Urothelium cell line (cell line): ENCODE measurements at places on chromosomes 2 and 18.

- DNase-seq = no peak
Measured at GRCh38 chr18:27954226-27954625, 222.7 kb downstream of the CDH2 start.

DNA sequence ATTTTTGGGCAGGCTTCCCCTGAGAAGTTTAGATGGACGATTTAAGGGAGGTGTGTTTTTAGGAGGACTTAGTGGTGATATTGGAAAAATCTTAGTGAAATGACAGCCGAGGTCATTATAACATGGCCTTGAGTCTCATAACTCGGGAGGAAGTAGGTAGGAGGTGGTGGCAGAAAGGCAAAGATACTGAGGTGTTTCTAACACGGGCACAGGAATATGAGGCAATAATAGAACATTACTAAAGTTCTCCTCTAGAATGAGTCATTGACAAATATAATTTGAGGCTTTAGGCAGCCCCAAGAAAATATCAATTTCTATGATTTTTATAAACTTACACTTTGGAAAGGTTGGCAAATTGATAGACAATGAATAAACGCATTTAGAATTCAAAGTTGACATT lies 146.1 kb upstream of the ZEB2 start:
- DNase-seq = no peak

DNA sequence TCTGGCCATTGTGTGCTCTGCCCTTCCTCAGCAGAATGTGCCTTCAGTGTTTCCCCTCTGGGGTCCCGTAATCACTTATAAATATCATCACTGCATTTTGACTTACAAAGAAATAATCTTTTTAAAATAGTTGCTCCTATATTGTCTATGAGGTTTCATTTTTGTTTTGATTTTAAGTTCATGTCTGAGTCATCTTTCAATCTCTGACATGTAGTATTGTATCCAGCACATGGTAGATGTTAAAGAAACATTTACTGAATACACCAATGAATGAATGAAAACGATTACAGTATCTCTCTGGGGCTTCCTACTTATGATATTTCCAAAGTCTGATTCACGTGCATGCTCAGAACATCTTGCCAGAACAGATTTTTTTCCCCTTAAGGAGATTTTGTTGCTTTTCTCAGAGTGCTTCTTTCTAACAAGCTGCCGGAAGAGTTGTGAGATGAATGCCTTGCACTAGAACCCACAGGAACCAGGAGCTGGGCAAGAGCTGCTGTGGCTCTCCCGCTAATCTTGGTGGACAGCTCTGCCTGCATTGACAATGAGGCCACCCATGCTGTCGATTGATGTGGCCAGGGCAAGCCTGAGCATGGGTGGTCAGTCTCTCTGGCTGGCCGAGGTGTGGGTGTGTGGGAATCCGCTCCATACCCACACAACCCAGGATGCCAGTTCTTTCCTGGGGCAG lies 199.4 kb downstream of the CYRIA start:
- DNase-seq = no peak

DNA sequence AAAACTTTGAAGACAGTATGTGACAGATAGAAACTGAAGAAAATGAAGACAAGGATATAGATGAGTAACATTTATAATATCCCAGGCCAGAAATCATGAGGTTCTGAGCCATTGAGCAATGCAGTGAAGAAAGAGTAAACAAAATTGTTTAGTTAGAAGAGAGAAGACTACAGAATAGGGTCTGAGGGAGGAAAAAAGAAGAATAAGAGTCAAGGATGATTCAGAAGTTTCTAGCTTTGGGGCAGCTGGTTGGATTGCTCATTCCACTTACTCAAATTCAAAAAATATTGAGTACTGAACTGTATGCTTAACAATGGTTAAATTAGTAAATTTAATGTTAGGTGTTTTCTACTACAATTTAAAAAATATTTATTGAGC lies 155.0 kb upstream of the OTX1 start:
- no peak for DNase-seq

DNA sequence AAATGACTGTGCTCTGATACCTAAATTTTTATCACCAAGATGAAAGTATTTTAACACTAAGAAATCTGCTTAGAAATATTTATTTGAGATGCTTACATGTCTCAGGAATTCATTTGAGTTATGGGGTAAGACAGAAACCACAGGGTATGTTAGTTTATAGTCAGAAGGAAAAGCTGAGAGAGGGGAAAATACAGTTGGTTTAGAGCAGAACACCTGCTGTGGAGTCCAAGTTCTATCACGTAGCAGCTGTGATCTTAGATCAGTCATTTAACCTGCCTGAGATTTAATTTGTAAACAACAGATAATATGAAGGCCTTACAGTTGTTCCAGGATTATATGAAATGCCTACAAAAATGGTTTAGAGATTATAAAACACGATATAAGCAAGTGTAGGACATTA lies 29.0 kb downstream of the PDE6D start:
- no peak for DNase-seq

DNA sequence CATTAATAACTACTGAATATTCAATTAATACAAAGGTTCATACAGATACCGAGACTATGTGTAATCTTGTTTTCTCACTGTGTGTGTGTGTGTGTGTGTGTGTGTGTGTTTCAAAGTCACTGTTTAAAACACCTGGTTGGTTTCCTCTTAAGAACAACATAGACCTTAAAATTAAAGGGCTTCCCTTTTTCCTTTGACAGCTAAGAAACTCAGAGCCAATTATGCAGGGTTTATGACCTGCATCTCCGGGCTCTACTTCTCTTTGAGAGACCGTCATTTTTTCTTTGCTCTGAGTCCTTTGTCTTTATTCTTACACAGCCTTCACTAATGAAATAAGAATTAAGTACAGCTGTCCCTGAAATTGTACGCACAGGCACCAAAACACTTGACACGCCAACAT lies 145.6 kb downstream of the HDAC4 start:
- no peak for DNase-seq

DNA sequence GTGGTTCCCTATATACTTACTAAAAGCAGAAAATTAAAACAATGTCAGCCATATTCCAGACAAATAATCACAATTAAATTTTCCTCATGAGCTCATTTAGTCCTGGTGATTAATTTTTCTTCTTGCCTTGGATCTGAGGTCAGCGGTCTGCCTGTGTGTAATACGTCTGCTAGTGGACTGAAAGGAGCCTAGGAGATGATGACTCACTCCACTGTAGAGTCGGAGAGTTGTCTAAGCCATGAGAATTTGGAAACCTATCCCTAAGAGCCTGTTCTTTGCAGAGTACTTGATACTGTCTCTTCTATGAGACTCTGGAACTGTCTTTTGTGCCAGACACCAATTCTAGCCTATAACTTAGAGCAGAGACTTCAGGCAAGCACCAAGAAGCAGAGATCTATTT lies 94.2 kb upstream of the RAB27B start:
- DNase-seq = peak; percentile 51

- DNase-seq = no peak
Measured at GRCh38 chr2:6676776-6677175, 188.9 kb downstream of the CMPK2 start.

DNA sequence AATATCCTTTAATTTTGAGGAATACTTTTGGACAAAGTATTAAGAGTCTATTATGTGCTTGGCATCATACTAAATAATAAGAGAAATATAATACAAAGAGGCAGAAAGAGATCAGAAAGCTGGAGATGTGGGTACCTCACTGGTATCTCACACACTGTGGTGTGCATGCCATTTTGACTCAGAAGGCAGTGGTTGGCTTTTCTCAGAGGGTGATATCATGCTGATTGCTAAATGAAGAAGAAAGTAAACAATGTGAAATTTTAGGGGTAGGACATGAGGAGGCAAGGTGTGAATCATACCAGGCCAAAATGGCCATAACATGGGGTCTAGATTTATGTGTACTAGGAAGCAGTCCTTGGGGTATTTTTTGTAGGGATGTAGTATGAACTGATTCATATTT lies 16.6 kb upstream of the SPOPL start:
- DNase-seq = no peak

DNA sequence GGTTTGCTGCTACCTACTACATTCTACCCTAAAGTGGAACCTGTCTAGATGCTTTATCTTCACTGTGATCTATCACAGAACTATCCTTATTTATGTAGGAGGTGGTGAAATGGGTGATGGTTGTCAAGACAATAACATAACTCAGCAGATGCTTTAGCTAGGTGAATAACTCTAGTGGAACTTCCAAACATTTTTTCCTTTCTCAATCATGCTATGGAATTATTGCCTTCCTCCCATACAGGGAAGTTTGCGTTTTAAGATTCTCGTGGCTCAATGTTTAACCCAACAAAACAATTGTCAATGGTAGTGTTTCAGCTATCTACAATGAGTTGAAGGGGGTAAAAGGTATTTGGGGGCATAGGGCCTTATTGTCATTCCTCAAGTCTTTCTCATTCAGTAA lies 82.6 kb upstream of the GLI2 start:
- DNase-seq = no peak

DNA sequence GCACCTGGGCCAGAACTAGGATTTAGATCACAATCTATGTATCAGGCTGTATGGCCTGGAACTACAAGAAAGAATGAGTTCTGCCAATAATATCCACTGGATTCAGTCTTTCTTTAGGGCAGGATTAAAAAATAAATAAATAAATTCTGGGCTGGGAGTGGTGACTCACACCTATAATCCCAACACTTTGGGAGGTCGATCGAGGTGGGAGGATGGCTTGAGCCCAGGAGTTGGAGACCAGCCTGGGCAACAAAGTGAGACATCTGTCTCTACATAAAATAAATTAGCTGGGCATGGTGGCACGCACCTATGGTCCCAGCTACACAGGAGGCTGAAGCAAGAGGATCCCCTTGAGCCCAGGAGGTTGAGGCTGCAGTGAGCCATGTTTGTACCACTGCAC lies 8.1 kb downstream of the AMMECR1L start:
- DNase-seq = no peak

GRCh38 chr2:22037274-22037673 lies 913.5 kb downstream of the TDRD15 start:
- no peak for DNase-seq

GRCh38 chr18:63317556-63317946 lies 2.0 kb downstream of the BCL2 start:
- DNase-seq = no peak
